ENCODE measurements at places on chromosomes 3 and 15.
A peak's percentile ranks its signal among the peaks of the same experiment; 100 is the strongest.

- no peak for DNase-seq
Measured at GRCh38 chr15:25734680-25735355, 128.3 kb downstream of the ATP10A start.

GRCh38 chr3:65785065-65785645 is 253.6 kb downstream of the MAGI1 start:
- peak; percentile 2 for DNase-seq

GRCh38 chr3:35817216-35817615 is 177.9 kb downstream of the ARPP21 start:
- no peak for DNase-seq

DNA sequence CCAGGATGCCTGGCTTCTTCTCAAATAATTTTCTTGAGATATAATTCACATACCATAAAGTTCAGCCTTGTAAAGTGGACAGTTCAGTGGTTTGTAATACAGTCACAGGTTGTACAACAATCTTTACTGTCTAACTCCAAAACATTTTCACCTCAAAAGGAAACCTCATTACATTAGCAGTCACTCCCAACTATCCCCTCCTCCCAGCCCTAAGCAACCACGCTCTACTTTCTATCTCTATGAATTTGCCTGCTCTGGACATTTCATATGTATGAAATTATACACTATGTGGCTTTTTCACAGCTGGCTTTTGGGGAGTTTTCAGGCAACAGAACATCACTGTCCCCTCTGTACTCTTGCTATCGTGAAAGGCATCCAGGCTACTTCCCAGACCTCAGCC is 17.5 kb downstream of the TGM5 start:
- DNase-seq = no peak

DNA sequence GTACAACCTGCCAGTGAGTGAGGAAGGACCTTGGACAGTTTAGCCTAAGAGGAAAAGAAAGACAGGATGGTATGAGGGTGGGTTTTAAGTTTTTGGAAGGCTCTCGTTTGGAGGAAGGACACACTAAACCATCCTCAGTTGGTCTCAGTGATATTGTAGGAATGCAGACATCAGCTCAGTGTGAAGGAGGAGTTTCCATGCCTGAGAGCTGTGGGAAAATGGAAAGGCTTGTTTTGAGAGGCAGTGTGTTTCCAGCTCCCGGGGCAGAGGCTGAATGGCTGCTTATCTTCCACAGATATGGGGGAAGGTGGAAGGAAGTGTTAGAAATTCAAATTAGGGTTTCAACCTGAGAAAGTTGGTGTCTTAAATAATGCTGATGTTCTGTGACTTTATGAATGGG is 89.6 kb upstream of the MYZAP start:
- no peak for DNase-seq

DNA sequence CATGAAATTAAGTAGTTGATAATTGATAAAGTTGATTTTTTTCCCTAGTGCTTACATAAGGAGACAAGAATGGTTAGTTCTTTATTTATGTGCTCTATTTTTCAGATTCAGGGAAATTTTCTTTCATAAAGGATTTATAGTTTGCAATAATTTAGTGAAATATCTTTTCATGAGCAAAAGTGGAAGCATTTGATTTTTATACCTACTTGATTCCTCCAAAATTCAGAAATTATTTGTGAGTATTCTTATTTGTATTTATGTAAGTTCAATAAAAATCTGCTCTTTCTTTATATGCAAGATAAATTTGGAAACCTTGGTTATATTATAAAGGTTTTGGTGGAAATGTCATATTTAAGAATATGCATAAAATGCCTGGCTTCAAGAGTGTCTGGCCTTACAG is 14.7 kb upstream of the SLCO2A1 start:
- no peak for DNase-seq

DNA sequence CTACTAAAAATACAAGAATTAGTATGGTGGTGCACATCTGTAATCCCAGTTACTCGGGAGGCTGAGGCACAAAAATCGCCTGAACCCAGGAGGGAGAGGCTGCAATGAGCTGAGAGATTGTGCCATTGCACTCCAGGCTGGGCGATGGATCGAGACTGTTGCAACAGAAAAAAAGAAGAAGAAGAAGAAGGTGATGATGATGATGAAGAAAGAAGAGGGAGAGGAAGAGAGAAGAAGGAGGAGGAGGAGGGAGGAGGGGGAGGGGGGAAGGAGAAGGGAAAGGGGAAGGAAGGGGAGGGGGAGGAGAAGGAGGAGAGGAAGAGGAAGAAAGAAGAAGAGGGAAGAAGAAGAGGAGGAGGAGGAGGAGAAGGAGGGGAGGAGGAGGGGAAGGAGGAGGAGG is 33.2 kb upstream of the ZNF710 start:
- no peak for DNase-seq

GRCh38 chr3:154285221-154285620 is 39.1 kb downstream of the DHX36 start:
- DNase-seq = no peak

GRCh38 chr3:190097025-190097424 is 23.7 kb downstream of the P3H2 start:
- DNase-seq = no peak

- DNase-seq = no peak
Measured at GRCh38 chr15:93497291-93497690, 408.3 kb upstream of the RGMA start.

GRCh38 chr3:159731254-159731653 is 257.4 kb upstream of the IL12A start:
- DNase-seq = no peak

GRCh38 chr15:31317421-31318327 is 9.0 kb upstream of the KLF13 start:
- DNase-seq = no peak

DNA sequence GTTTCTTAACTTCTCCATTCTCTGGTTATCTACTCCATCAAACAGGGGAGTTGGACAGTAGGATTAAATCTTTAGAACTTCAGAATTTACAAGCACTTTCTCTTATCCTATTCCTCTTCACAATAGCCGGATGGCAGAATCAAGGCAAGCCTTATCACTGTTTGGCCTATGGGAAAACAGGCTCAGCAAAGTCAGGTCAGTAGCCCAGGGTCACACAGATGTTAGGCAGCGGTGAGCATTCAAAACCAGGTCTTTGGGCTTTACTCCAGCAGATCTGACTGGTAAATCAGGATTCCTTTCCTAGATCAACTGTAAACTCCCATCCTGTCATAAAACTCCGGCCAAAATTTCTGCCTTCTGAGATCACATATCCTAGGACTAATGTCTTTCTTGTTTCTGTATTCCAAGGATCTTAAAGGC is 258.4 kb downstream of the OPA1 start:
- DNase-seq = no peak

DNA sequence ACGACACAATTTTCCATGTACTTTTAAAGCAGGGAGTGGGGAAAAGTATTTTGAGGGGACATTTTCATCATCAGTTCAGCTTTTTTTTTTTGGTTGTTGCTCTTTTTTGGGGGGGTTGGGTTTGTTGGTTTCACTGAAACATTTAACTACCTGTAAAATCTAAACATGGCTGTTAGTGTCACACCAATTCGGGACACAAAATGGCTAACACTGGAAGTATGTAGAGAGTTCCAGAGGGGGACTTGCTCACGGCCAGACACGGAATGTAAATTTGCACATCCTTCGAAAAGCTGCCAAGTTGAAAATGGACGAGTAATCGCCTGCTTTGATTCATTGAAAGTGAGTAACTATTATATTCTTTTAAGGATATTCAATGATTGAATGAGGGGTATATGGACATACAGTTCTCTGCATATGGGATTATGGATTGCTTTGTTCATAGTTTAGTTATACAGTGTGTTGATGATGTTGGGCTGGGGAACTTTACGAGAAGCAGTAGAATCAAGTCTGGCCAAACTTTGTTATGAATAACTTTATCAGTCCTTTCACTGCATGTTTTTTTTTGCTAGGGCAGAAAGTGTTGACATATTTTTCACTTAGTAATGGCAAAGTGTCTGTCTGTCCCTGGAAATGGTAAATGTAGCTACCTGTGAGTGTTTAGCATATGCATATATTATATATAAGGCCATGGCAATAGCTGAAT is 31.5 kb downstream of the MBNL1 start:
- no peak for DNase-seq

- no peak for DNase-seq
Measured at GRCh38 chr15:87986776-87987175, 269.8 kb downstream of the NTRK3 start.

GRCh38 chr3:13141183-13141582 is 68.0 kb upstream of the IQSEC1 start:
- no peak for DNase-seq

DNA sequence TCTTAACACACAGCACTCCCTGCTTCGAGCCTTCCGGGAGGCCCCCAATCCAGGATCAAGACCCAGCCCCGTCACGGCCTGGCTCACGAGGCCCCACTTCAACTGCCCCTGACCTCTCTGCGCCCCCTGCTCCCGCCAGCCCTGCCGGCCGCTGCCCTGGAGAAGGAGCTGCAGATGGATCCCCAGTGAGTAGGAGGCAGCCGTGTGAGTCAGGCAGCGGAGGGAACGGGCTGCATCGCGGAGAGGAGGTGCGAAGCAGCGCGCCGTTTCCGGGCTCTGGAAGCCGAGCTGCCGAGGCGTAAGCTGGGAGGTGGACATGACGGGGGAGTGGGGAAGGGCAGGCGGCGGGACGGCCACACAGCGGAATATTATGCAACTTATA is 133.4 kb downstream of the TPRA1 start:
- DNase-seq = peak; percentile 42

DNA sequence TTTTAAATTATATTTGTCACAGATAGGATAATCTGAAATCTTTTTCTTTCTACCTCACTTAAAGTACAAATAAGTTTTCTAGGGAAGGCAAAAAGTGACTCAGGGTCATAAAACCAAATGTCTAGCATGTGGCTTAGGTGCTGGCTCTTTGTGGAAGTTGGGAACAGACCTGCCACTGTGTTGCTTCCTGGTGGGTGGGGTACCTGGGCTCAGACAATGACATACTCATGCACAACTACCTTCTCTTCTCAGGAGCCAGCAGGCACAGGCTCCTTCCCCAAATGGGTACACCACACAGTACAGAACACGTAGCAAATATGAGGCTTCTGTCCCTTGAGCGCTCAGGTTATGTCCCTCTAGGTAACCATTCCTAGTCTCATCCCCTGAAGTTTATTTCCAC is 40.1 kb upstream of the MUC13 start:
- no peak for DNase-seq

GRCh38 chr3:112583105-112583504 is 21.3 kb downstream of the SLC35A5 start:
- DNase-seq = no peak

DNA sequence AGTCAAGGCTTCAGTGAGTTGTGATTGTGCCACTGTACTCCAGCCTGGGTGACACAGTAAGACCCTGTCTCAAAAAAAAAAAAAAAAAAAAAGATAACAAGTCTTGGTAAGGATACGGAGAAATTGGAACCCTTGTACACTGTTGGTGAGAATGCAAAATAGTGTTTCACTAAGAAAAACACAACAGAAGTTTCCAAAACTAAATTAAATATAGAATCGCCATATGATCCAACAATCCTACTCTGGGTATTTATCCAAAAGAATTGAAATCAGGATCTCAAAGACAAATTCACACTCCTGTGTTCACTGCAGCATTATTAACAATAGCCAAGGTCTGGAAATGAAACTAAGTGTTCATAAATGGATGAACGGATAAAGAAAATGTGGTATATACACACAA is 149.4 kb downstream of the ERC2 start:
- DNase-seq = no peak

DNA sequence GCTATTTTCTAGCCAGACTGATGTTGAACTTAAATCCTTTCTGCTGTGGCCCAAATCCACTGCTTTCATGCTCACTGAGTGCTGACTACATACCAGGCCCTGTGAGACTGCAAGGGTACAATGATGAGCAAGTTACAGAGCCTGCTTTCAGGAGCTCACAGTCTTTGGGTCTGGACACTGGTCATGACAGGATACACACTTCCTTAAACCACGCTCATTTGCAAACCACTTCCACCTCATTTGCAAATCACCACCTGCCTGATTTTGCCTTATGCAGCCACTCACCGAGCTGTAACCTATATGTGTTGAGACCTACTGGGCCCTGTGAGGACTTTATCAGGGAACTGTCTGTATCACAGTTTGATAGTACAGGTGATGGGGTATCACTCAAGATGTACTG is 50.2 kb upstream of the LRRC58 start:
- no peak for DNase-seq

- no peak for DNase-seq
Measured at GRCh38 chr15:68307131-68307928, 29.8 kb downstream of the FEM1B start.

GRCh38 chr3:169710619-169711018 is 47.1 kb upstream of the MECOM start:
- no peak for DNase-seq

GRCh38 chr15:69976366-69976994 is 121.2 kb downstream of the TLE3 start:
- peak; percentile 78 for DNase-seq

DNA sequence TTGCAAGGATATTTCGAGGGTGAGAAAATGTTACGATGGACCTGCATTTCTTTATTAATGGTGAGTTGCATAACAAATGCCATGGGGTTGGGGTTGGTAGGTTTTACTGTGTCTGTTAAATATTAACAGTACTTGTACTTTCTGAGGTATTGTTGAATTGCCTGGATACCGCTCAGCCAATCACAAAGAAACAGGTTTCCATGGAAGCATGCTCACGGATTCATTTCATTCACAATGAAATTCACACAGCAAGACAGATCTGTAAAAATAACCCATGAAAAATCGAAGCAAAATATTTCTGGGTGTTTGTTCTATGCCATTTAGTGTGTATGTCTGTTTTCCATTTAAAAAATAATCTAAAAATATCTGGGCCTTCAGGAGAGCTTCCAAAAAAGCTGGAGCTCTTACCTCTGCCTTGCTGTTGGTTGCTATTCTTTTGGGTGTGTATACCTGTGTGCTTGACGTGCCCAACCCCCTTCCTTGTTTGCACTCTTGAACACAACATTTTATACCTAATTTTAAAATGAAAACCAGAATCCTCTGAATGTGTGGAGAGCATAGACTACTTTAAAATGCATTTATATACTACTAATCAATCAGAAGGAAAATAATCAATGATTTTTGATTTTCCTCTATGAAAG is 479.8 kb upstream of the TBL1XR1 start:
- DNase-seq = no peak

DNA sequence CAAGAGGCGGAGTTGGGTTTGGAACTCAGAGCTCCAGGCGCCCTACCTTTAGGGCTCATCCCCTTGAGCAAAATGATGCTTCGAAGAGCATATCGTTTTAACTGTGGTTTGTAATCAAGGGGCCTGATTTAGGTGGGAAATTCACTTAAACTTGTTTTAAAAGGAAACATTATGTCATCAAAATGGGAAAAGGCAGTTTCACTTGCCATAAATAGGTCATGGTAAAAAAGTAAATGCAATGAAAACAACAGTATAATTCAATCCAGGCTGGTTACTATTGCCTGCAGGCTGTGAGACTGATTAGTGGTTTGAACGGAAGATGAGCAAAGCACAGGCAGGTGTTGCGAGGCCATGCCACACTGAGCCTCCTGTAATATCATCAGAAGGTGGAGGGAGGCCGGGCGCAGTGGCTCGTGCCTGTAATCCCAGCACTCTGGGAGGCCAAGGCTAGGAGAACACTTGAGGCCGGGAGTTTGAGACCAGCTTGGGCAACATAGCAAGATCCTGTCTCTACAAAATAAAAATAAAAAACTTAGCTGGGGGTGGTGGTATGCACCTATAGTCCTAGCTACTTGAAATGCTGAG is 2.1 kb downstream of the HDAC11 start:
- no peak for DNase-seq

- peak; percentile 21 for DNase-seq
Measured at GRCh38 chr3:160061525-160061924, 72.9 kb downstream of the IL12A start.

Measured in activated CD8-positive, alpha-beta T cell treated with anti-CD3 and anti-CD28 coated beads for 36 hours (primary cell).